Lower leg skin (tissue), 4 donors: ENCODE measurements at places on chromosomes 1 and 21. TPM values are rescaled to one million over a fixed set of nuclear protein-coding genes. Genes with fewer than 3 reads are reported as not detected.

- DNase-seq, result no peak
Observed at GRCh38 chr21:39014747-39015146, 168.5 kb downstream of the PSMG1 start.

- no peak for DNase-seq
Observed at GRCh38 chr1:165218731-165219130, 137.8 kb downstream of the LMX1A start.

- no peak for DNase-seq
Observed at GRCh38 chr1:8139383-8139782, 113.3 kb upstream of the ERRFI1 start.

GRCh38 chr21:34688145-34688544, 19.4 kb downstream of the CLIC6 start:
- no peak for DNase-seq

DNA sequence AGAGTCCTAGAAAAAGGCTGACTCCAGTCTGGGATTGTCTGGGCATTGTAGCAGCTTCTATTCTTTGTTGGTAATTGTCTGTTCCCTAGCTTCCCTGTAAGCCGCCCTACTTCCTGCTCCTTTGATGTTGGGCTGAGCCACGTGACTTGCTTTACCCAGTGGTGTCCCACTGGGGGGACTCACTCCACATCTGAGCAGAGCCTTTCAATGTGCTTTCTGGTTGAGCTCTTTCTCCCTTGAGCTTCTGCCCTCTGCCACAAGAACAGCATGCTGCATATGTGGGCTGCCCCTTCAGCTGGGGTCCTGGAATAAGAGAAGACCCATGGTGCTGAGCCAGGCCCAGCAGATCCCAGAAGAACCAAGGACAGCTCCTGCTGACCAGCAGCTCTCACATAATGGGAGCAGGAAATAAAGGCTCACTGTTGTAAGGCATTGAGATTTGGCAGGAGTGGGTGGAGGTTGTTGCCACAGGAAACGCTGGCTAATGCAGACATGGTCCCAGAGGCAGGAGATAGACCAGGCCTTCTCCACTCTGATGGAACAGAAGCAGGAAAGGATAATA, 276.3 kb upstream of the GJB5 start:
- DNase-seq, result no peak

- no peak for DNase-seq
Observed at GRCh38 chr1:9785406-9785805, 38.4 kb downstream of the CLSTN1 start.

- DNase-seq, result no peak
Observed at GRCh38 chr21:41758550-41758949, 8.3 kb downstream of the RIPK4 start.

DNA sequence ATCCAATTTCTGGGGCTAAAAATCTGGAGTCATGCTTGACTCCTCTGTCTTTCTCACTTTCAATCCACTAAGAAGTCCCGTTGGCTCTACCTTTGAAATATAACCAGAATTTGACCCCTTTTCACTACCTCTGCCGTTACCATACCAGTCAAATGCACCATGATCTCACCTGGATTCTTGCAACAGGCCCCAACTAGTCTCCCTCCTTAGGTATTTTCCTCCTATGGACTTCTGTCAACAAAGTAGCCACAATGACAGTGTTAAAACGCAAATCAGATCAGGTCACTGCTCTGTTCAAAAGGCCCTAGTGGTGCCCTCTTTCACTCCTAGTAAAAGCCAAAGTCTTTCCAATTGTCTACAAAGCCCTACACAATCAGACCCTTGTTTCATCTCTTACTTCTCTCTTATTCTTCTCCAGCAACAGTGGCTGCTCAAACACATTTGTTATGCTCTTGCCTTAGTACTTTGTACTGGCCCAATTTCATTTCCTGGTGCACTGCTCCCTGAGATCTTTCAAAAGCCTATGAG, 35.7 kb upstream of the AGL start:
- no peak for DNase-seq

GRCh38 chr1:16162163-16162822, 6.4 kb upstream of the EPHA2 start:
- no peak for DNase-seq

- DNase-seq, result no peak
Observed at GRCh38 chr1:43699281-43699680, 8.1 kb upstream of the ST3GAL3 start.

GRCh38 chr1:12065872-12066271, 2.8 kb downstream of the TNFRSF8 start:
- no peak for DNase-seq

DNA sequence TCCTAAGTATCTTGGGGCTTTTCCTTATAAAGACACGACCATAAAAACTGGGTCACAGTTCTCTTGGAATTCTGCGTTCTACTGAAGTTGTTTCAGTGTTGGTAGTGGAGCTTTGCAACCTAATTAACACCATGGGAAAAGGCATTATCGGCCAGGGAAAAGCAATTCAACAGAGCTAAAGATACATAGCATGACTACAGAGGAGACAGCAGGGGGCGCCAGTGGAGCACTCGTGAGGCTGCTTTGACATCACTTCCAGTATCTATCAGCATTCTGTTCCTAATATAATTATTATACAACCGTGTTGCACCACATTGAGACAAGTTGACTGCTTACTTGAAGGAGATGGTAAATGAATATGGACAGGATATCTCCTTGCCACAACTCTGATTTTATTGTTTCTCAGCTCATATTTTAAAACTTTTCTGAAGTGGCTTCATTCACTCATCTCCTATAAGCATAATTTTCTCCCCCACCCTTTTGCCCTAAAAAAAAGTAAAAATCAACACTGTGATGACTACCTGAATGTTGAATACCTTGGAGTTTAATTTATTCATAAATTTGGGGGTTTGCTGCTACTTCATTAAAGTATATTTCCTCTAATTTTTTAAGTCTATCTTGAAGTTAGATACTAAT, 39.4 kb downstream of the ZP4 start:
- DNase-seq, result no peak

DNA sequence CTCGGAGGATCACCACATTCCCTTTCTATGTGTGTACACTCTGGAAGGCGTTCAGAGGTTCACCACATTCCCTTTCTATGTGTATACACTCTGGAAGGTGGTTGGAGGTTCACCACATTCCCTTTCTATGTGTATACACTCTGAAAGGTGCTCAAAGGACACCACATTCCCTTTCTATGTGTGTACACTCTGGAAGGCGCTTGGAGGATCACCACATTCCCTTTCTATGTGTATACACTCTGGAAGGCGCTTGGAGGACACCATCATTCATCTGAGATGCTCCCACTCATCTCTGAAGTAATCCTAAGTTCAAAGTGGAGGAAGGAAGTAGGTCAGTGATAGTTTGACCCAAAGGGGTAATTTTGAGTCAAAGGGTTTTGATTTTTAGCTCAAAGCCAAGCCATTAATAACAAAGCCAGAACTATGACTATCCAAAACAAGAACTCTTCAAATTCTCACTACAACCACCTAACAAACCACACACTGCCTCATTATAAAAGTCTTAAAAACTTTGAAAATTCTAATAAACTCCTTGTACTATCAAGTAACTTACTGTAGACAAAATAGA, 32.9 kb downstream of the NRIP1 start:
- no peak for DNase-seq

GRCh38 chr1:111561328-111561727, 57.9 kb upstream of the ADORA3 start:
- no peak for DNase-seq

- no peak for DNase-seq
Observed at GRCh38 chr1:74937176-74937575, 197.0 kb upstream of the LHX8 start.

DNASE2B gene
- total RNA-seq, result not detected

FCAMR gene
- not detected for total RNA-seq

AADACL4 gene
- not detected for total RNA-seq

CCDC28B gene
- 3.6 TPM for total RNA-seq

KIAA0040 gene
- 16.3 TPM for total RNA-seq

LCE1A gene
- 866 TPM for total RNA-seq

SASS6 gene
- 1.0 TPM for total RNA-seq

HMGCS2 gene
- total RNA-seq, result 162 TPM
